G401 (cell line): ENCODE measurements at places on chromosomes 5 and 9. TPM values are rescaled to one million over a fixed set of nuclear protein-coding genes. Genes with fewer than 3 reads are reported as not detected.

- no peak for DNase-seq
Measured at GRCh38 chr9:81022177-81022576, 667.2 kb downstream of the TLE1 start.

GRCh38 chr9:89562186-89562814, 42.5 kb upstream of the GADD45G start:
- no peak for DNase-seq

GRCh38 chr9:79001012-79001411, 570.8 kb upstream of the TLE4 start:
- no peak for DNase-seq

DNA sequence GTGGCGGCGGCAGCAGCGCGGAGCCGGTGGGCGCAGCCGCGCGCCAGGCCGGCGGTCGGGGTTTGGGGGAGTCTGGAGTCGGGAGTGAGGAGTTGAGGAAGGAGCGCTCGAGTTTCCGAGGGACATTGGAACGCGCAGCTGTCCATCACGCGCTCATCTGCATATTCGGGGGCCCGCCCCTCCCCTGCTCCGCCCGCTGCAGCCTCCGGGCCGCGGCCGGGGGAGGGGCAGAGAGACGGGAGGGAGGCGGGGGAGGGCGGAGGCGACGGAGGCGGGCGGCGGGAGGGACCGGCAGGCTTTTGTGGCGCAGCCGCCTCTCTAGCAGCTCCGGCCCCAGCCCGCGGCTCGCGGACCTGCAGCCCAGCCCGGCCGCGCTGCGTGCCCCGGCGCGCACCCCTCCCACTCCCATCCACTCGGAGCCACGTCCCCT, at the start of gene IRX2:
Gene IRX2, minus strand, starts transcription at position 86 of the 430 bp plus-strand sequence. CDS start 264 bp downstream, outside the sequence.
- DNase-seq = peak; percentile 34

The LPAR1 gene
- not detected in 2 replicates for total RNA-seq

The PCDHB4 gene
- total RNA-seq = 0.06 TPM in 1 of 2 replicates, not detected in the other

The KCNN2 gene
- total RNA-seq = not detected in 2 replicates

The DDX4 gene
- total RNA-seq = not detected in 2 replicates

DNA sequence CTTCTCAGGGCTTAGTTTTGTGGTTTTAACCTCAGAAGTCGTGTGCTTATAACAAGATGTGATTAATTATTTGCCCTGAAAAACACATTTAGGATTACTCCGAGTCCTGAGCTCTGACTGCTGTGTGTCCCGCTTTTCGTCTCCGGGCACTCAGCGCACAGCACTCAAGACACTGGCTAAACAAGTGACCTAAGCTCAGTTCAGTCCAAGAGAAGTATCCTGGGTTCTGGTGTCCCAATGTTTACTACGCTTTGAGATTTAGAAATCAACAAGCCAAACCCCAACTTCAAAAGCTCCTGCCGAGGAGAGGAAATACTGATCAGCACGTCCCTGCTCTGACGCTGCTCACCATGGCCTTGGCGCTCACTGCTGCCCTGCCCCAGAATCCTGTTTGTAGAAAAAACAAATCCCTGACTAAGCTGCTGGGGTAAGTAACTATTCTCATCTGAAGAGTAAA, 53.2 kb downstream of the IPPK start:
- no peak for DNase-seq

The WDR31 gene
- total RNA-seq = 1.9 and 3.3 TPM in 2 replicates

The SOWAHA gene
- 0.78 and 1.1 TPM in 2 replicates for total RNA-seq

GRCh38 chr9:79657891-79658290, 86.1 kb downstream of the TLE4 start:
- no peak for DNase-seq

The AQP7 gene
- total RNA-seq = 0.17 TPM in 1 of 2 replicates, not detected in the other

- no peak for DNase-seq
Measured at GRCh38 chr9:101739311-101739710, 864 bp upstream of the GRIN3A start.

The PAPPA gene
- total RNA-seq = 0.44 and 0.74 TPM in 2 replicates

The NUTM2G gene
- not detected in 2 replicates for total RNA-seq

DNA sequence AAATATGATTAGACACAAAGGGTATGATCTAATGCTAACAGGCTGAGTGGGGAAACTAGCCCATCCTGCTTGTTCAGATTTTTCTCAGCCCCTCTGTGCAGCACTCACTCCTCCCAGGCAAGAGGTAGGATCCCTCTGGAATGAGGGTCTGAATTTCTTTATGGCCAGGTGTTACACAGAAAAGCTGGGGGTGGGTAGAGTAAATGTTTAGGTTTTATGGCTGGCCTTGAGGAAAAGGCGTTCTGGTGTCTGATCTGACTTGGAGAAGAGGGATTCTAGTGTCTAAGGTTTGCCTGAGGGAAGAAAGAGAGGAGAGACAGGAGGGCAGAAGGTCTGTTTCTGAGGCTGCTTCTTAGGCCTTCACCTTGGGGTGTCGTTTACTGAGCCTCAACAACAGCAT, 97.3 kb downstream of the MUSK start:
- no peak for DNase-seq

GRCh38 chr5:38369692-38370091, 111.3 kb downstream of the EGFLAM start:
- DNase-seq = no peak
